ENCODE measurements at places on chromosomes 2 and 18.

DNA sequence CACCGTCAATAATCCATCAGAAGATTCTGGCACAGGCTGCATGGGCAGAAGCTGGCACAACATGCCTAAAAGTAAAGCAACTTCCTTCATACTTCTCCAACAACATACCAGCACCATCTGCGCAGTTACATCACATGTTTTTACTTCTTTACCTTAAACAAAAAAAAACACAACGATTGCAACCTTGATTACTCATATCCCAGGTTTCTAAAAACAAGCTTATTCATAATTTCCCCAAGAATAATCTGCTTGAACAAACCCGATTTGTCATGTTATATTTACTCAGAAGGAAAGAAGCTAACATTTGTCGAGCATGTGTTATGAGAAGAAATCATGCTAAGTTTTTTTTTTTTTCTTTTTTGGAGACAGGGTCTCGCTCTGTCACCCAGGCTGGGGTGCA lies 54.7 kb downstream of the THADA start:
- DNase-seq, result no peak
- H3K4me1 ChIP-seq, result no peaks in the 10 kb centered on the region
- H3K27ac ChIP-seq, result no peak overlapping the region
- no peak overlapping the region for H3K4me3 ChIP-seq
- no peaks in the 10 kb centered on the region for H3K27me3 ChIP-seq

- no peak overlapping the region for H3K4me3 ChIP-seq
- H3K36me3 ChIP-seq, result no peaks in the 10 kb centered on the region
- no peak overlapping the region for H3K27ac ChIP-seq
- no peaks in the 10 kb centered on the region for H3K27me3 ChIP-seq
- H3K4me1 ChIP-seq, result peaks cover 3% of the 10 kb centered on the region
- no peak for DNase-seq
These were observed 100.8 kb upstream of the ASAP2 start for GRCh38 chr2:9105601-9106337.

GRCh38 chr18:8217051-8217564 lies 392.1 kb upstream of the RAB12 start:
- H3K27ac ChIP-seq, result no peak overlapping the region
- no peak for DNase-seq
- H3K27me3 ChIP-seq, result no peaks in the 10 kb centered on the region
- H3K4me3 ChIP-seq, result no peak overlapping the region
- H3K4me1 ChIP-seq, result no peaks in the 10 kb centered on the region

- no peaks in the 10 kb centered on the region for H3K36me3 ChIP-seq
- H3K4me3 ChIP-seq, result no peak overlapping the region
- peaks cover 15% of the 10 kb centered on the region for H3K27me3 ChIP-seq
- DNase-seq, result no peak
These were observed 141.3 kb downstream of the MEIS1 start for GRCh38 chr2:66576311-66576560.

- peaks cover 8% of the 10 kb centered on the region for H3K36me3 ChIP-seq
- H3K4me3 ChIP-seq, result no peak overlapping the region
- DNase-seq, result no peak
- H3K4me1 ChIP-seq, result no peaks in the 10 kb centered on the region
These were observed 16.6 kb downstream of the CCDC138 start for GRCh38 chr2:108803045-108803736.

DNA sequence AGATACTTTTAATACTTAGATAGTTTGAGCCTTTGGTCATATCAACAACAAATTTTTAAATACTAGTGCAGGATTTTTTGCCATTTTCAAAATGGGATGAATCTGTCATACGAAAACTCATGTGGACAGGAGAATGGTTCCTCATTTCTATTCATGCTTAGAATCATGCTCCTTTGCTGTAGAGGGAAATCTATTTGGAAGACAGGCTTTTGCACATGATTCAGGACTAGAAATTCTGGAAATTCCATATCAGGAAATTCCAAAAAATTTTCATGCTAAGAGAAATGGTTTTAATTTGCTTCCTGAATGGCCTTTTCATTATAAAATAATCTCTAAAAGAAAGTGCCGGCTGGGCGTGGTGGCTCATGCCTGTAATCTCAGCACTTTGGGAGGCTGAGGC lies 39.3 kb downstream of the MOGAT1 start:
- no peak overlapping the region for H3K4me3 ChIP-seq
- H3K27me3 ChIP-seq, result no peaks in the 10 kb centered on the region
- DNase-seq, result no peak
- H3K27ac ChIP-seq, result no peak overlapping the region
- H3K36me3 ChIP-seq, result no peaks in the 10 kb centered on the region

DNA sequence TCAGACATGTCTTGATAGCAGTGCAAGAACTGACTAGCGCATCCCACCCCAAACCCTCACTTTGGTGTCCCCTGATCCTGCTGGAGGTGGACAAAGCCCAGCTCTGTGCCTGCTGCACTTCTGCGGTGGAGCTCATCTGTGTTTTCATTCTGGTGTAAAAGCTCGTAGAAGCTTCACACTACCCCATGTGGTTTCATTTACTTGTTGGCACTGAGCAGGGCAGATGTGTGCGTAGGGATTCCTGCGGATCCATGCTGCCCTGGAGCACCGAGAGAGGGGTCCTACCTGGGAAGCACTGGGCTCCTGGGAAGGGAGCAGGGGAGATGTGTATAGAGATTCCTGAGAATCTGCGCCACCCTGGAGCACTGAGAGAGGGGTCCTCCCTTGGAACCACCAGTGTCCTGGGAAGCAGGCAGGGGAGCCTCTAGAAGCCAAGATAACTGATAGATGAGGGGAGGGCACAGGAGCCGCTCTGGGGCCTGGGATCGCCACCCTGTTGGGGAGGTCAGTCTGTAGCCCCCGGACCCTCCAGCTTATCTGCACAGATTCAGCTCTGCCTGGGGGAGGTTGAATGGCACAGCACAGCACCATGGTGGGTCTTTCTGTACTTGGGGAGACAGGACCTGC lies 106.9 kb upstream of the OTOS start:
- no peaks in the 10 kb centered on the region for H3K4me1 ChIP-seq
- H3K27ac ChIP-seq, result no peak overlapping the region
- DNase-seq, result no peak
- H3K4me3 ChIP-seq, result no peak overlapping the region
- H3K27me3 ChIP-seq, result no peaks in the 10 kb centered on the region

DNA sequence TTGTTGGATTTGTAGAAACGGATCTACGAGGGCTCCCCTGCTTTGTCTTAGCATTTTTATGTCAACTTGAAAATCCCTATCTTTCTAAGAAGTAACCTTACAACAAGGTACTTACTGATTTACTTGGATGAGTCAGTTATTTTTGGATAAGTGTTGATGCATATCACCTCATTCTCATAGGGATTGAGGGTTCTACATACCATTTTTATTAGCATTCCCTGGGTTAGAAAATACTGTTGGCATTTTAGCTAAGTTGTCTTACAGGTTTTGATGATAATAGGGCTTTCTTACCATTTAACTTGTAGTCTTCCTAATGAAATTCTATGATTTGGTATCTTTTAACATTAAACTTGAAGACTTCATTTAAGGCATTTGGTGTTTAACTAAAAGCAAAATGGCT lies 125.2 kb downstream of the UBE2E3 start:
- H3K27me3 ChIP-seq, result no peaks in the 10 kb centered on the region
- H3K27ac ChIP-seq, result no peak overlapping the region
- no peak overlapping the region for H3K4me3 ChIP-seq
- H3K4me1 ChIP-seq, result peaks cover 25% of the 10 kb centered on the region
- no peak for DNase-seq
- H3K36me3 ChIP-seq, result no peaks in the 10 kb centered on the region

- no peak overlapping the region for H3K27ac ChIP-seq
- no peaks in the 10 kb centered on the region for H3K36me3 ChIP-seq
- no peak overlapping the region for H3K4me3 ChIP-seq
- DNase-seq, result no peak
These were observed 36.6 kb downstream of the FAM178B start for GRCh38 chr2:96949701-96950350.

- no peaks in the 10 kb centered on the region for H3K27me3 ChIP-seq
- no peak overlapping the region for H3K4me3 ChIP-seq
- no peaks in the 10 kb centered on the region for H3K36me3 ChIP-seq
- no peak overlapping the region for H3K27ac ChIP-seq
- no peak for DNase-seq
These were observed 67.7 kb downstream of the FAM210A start for GRCh38 chr18:13658436-13659204.

DNA sequence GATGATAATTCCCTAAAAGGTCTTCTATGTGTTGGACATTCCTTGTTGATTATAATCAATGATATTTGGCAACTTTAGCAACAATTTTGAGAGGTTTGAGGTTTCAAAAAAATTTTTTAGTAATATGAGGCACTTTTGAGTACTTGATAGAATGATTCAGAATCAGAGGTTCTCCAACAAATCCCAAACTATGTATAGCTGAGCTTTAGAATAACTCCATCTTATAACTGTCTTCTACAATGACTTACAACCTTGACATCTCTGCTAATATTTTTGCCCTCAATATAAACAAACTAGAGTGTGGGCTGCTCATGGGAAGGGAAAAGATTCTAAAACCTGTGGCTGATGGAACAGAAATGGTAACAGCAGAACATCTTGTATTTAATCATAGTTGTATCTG lies 21.5 kb upstream of the SERPINB7 start:
- no peak for DNase-seq
- peaks cover 1% of the 10 kb centered on the region for H3K27me3 ChIP-seq

- H3K27ac ChIP-seq, result no peak overlapping the region
- H3K36me3 ChIP-seq, result no peaks in the 10 kb centered on the region
- H3K27me3 ChIP-seq, result no peaks in the 10 kb centered on the region
- H3K4me1 ChIP-seq, result no peaks in the 10 kb centered on the region
- DNase-seq, result no peak
- H3K4me3 ChIP-seq, result no peak overlapping the region
These were observed 68.0 kb downstream of the TBR1 start for GRCh38 chr2:161484061-161484460.

Data from GM12878 (cell line).